T-helper 1 cell (primary cell): ENCODE measurements at places on chromosomes 1 and 21.

- DNase-seq, result no peak
These were observed 10.1 kb upstream of the GNG12 start for GRCh38 chr1:67843331-67843730.

DNA sequence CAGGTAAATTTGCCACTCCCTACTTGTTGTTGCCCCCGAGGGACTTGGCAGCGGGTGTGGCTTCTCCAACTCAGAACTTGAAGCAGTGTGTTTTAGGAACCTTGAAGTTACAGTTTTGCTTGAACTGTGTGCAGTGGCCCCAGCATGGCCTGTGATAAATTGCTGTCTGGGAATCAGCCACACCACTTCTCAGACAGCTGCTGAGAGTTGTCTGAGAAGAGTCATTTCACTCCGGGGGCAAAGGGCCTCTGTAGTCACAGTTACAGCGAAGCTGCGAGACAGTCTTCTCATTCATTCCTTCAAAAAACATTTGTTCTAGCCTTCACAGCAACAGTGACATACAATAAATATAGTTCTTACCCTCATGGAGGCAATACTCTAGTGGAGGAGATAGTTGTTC is 70.3 kb downstream of the PROX1 start:
- DNase-seq, result no peak

GRCh38 chr1:153543736-153544135 is 1.9 kb downstream of the S100A4 start:
- DNase-seq, result no peak

- DNase-seq, result no peak
These were observed 70.2 kb downstream of the EDEM3 start for GRCh38 chr1:184684285-184685074.

- DNase-seq, result no peak
These were observed 3.5 kb upstream of the GNG12 start for GRCh38 chr1:67836769-67837168.

DNA sequence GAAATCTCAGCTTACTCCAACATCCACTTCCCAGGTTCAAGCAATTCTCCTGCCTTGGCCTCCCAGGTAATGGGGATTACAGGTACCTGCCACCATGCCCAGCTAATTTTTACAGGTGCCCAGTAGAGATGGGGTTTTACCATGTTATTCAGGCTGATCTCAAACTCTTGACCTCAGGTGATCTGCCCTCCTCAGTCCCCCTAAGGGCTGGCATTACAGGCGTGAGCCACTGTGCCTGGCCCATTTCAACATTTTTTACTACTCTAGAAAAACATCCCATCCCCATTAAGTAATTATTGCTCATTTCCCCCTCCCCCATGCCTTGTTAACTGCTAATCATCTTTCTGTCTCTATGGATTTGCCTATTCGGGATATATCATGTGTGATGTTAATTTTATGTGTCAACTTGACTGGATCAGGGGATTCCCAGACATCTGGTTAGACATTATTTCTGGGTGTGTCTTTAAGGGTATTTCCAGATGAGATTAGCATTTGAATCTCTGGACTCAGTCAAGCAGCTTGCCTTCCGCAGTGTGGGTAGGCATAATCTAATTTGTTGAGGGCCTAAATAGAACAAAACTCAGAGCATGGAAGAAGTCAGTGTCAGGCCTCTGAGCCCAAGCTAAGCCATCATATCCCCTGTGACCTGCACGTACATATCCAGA is 33.0 kb upstream of the ZBTB8B start:
- DNase-seq, result no peak
